GM23248 (cell line): ENCODE measurements at places on chromosomes 7 and 10.
A peak's percentile ranks its signal among the peaks of the same experiment; 100 is the strongest.

GRCh38 chr7:24283897-24284698 is at the start of gene NPY:
NPY (plus strand) TSS chr7:24284190; CDS start chr7:24285241, 1,051 bp downstream.
- DNase-seq = no peak

GRCh38 chr7:24862461-24862860 is 105.2 kb upstream of the GSDME start:
- no peak for DNase-seq

DNA sequence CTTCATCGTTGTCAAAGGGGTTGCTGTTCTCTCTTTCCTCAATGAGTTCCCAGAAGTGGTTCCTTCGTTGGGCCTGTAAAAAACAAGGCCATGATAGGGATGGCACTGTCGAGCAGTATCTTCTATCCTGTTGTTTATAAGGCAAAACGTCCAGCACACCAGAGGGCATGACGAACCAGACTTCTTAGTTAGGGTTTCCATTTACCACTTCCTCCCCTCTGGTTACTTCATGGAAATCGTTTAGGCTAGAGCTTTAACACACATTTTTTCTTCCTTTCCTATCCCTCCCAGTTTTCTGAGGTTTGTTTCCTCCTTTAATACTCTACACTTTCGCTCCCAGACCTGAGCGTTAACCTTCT is 24.7 kb downstream of the MKRN1 start:
- no peak for DNase-seq

DNA sequence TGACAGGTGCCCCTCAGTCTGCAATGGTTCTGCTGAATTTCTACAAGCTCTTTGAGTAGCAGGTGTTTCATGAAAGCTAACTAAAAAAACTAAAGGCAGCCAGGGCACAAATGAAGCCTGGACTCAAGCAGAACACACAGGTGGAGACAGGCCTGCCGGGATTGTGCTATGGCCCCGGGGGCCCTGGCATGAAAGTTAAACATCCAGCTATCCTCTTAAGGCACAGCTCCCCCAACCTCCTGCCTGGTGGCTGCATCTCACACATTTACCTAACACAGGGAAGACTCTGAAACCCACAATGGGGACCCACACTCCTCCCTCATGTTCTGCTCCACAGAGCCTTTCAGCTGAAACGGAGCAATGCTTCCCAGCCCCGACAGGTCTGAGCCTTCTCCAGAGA is 76.3 kb upstream of the CAMK2B start:
- DNase-seq = no peak

GRCh38 chr7:29270594-29271318 is 76.2 kb downstream of the CHN2 start:
- no peak for DNase-seq

DNA sequence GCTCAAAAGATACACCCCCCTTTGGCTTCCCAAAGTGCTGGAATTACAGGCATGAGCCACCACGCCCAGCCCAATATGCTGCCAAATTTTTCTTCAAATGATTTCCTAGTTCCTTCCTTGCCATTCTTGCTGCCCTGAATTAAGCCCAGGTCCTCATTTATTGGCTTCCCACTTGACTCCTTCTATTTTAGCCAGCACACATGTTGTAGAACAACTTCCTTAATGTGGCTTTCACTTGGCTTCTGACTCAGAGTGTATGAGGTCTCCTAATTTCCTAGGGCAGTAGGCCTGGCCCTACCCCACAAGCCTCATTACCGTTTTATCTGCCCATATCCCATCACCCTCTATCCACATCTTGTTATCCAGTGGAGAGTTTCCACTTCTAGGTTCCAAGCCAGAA is 21.8 kb upstream of the HIPK2 start:
- DNase-seq = peak; percentile 18

DNA sequence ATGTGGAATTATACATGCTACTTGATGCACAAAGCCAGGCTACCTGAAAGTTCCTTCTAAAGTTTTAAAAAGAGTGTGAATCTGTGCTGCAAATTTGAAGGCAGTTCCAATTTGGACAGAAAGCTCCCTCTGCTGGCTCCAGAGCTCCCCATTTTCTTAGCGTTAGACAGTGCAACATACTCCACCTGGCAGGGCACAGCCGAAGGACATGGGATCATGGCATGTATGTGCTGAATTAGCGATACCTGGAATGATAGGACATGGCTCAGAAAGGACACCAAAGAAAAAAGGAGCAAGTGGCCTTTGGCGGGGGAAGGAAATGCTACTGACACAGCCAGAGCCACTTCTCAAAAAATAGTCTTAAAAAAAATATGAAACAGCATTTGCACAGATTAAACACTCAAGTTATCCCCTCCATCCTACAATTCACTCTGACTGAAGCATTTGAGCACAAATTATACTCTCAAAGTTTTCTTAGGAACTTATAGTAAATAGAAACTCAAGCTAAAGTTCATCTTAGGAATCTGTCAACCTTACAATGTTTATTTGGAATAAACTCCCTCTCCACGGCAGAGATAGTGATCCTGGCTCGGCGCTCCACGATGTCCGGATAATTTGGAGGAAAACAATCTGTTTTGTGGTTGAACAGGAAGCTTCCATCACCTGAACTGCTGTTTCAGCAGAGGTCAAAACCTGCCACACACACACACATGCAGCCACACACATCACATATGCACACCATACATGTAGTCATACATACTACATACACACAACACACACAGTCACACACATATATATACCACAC is 80.0 kb downstream of the C7orf25 start:
- DNase-seq = peak; percentile 67

GRCh38 chr10:90822508-90822907 is 35.3 kb downstream of the HTR7 start:
- DNase-seq = no peak

GRCh38 chr7:69674701-69675182 is 76.5 kb downstream of the AUTS2 start:
- DNase-seq = no peak

GRCh38 chr10:11243425-11244222 is 226.0 kb downstream of the CELF2 start:
- DNase-seq = peak; percentile 26

- DNase-seq = peak; percentile 93
Observed at GRCh38 chr10:95279042-95279820, 11.6 kb downstream of the PDLIM1 start.

- DNase-seq = peak; percentile 10
Observed at GRCh38 chr7:42338916-42339540, 102.0 kb upstream of the GLI3 start.

DNA sequence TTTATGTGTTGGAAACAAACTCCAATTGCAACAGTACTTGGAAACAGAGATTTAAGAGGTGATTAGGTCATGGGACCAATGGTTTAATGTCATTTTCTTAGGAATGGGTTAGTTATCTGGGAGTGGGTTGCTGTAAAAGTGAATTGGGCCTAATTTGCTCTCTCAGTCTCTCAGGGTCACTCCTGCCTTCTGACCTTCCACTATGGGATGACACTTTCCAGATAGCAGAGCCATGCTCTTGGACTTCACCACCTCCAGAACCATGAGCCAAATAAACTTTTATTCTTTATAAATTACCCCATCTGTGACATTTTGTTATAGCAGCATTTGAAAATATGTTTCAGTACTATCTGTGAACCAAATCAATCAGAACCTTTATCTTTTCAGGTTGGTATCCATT is 1509.1 kb downstream of the REEP3 start:
- no peak for DNase-seq

DNA sequence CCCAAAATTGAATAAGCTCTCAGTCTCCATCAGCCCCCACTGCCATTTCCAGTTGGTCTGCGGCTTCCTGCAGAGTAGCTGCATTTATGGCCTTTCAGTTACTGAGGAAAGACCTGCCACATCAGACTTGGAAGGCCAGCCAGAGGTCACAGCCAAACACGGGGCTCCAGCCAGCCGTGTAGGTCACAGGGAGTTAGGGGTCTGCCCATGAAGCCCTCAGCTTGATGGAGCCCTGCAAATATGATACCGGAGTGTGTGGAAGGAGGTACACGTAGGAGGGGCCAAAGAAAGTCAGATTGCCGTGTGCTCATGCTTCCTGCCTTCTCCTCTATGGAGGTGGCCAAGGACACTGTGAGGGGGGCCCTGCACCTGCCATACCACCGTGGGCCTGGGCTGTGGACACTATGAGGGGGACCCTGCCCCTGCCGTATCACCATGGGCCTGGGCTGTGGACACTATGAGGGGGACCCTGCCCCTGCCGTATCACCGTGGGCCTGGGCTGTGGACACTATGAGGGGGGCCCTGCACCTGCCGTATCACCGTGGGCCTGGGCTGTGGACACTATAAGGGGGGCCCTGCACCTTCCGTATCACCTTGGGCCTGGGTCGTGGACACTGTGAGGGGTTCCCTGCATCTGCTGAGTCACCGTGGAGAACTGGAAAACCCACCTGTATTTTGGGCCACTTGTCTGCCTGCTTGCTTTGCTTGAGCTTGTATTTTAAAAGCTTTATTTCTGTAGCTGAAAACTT is 335.7 kb upstream of the SHH start:
- no peak for DNase-seq

GRCh38 chr10:43082087-43082486 is 5.2 kb downstream of the RET start:
- DNase-seq = no peak

DNA sequence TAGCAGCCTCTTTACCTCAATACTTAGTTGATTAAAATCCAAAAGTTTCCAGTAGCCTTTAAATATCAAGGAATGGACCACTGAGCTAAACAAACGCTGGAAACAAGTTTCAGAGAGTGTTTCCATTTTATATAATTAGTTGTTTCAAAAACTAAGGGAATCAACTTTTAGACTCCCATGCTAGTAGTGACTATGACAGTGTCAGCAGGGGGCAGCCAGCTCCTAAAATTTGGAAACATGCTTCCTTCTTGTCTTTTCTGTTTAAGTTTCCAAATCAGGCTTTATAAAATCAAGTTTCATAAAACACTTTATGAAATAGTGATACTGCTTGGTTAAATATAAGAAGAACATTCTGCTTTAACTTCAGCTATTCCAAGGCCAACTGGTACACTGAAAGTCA is 138.2 kb upstream of the TMEM229A start:
- no peak for DNase-seq

DNA sequence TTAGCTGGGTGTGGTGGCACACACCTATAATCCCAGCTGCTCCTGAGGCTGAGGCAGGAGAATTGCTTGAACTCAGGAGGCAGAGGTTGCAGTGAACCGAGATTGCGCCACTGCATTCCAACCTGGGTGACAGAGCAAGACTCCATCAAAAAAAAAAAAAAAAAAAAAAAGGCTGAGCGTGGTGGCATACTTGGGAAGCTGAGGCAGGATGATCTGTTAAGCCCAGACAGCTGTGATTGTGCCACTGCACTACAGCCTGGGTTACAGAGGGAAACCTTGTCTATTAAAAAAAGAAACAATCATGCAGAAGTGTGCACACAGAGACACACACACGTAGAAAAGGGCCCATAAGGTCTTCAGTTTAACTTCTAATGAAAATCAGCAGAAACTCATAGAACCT is 150.6 kb downstream of the TPST1 start:
- peak; percentile 23 for DNase-seq

GRCh38 chr10:10959666-10960065 is 58.0 kb upstream of the CELF2 start:
- DNase-seq = no peak

- DNase-seq = no peak
Observed at GRCh38 chr7:91043186-91043585, 221.0 kb upstream of the FZD1 start.

- no peak for DNase-seq
Observed at GRCh38 chr7:97026715-97027426, 2.2 kb upstream of the DLX5 start.

DNA sequence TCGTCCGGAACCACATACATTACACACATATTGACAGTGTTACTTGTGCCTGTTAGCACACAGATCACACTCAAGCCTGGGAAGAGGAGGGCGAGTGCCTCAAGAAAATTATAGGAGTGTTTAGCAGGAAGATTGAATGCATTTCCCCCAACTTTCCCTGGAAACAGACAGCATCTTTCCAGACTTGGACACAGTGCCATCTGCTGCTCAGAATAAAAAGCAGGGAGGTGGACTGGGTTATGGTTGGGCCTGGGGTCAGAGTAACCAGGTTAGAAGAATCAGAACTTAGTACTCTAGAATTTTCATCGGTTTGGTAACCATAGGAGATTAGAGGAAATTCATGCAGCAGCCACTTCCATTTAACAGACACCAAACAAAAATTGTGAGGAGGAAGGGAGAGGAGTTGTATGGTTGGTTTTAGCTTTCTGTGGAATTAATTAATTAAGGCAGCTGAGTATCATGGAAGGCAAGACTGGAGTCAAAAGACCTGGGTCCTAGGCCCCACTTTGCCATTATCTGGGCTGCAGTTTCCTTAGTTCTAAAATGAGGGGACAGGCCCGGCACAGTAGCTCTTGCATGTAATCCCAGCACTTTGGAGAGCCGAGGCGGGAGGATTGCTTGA is 43.4 kb upstream of the OPTN start:
- peak; percentile 5 for DNase-seq

DNA sequence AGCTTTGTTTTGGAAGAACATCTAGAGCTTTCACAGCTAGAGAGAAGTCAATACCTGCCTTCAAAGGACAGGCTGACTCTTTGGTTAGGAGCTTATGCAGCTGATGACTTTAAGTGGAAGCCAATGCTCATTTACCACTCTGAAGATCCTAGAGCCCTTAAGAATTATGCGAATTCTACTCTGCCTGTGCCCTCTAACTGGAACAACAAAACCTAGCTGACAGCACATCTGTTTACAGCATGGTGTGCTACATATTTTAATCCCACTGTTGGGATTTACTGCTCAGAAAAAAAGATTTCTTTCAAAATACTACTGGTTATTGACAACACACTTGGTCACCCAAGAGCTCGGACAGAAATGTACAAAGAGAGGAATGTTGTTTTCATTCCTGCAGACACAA is 57.3 kb downstream of the PALS2 start:
- DNase-seq = no peak

DNA sequence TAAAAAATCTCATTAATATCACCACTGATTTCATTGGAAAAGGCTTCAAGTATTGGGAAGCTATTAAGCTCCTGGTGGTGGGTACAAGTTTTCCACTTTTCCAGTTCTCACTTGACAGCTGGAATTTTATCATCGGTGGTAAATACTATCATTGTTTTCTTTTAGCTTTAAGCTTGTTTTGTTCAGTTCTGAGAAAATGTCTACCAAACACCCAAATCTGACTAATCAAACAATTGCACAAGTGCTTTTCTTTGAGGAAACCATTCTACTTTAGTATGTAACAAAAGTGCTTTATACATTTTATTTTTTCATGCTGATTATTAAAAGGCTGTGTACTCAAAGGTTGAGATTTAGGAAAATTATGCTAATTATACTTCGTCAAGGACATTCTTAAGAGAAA is 7.9 kb downstream of the PRPF18 start:
- peak; percentile 6 for DNase-seq

GRCh38 chr10:17668435-17669184 is 24.7 kb downstream of the STAM start:
- DNase-seq = no peak

- no peak for DNase-seq
Observed at GRCh38 chr7:57354679-57355338, 95.2 kb upstream of the ZNF716 start.

- DNase-seq = no peak
Observed at GRCh38 chr7:11430841-11431240, 401.2 kb downstream of the THSD7A start.
